ENCODE measurements at places on chromosomes 12 and 14.

DNA sequence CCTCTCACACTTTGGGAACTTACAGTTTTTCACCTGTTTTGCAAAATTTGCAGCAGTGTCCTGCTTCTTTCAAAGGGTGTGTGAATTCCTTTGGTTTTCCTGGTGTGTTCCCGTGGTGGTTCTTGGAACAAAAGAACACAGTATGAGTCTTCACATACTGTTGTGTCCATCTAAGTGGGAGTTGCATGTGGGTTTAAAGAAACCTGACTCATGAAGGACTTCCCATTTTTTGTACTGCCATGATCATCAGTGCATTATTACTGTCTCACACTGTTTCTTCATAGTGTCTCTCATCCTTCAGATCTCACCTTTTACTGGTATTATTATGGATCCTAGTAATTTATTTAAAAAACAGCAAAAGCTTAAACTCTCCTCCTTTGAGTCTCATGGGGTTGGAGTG, 3.8 kb upstream of the GZMH start:
- no peak for DNase-seq

DNA sequence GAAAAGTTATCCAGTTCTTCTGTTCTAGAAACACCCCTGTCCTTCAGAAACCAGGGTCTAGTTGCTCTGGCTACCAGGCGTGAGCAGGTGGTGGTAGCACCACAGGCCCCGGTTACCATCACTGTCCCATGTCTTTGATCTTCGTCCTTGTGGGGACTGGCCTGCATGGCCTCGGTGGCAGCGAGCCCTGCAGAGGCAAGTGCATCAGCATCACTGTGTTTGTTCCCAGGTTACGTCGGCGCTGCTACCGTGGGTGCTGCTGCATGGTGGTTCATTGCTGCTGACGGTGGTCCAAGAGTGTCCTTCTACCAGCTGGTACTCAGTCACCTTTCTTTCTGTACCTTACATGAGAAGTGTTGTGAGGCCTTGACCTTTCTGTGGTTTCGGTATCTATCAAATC, 58.9 kb downstream of the ANAPC7 start:
- no peak for DNase-seq

- DNase-seq = no peak
Observed at GRCh38 chr12:3302401-3303041, 188.5 kb upstream of the PRMT8 start.

DNA sequence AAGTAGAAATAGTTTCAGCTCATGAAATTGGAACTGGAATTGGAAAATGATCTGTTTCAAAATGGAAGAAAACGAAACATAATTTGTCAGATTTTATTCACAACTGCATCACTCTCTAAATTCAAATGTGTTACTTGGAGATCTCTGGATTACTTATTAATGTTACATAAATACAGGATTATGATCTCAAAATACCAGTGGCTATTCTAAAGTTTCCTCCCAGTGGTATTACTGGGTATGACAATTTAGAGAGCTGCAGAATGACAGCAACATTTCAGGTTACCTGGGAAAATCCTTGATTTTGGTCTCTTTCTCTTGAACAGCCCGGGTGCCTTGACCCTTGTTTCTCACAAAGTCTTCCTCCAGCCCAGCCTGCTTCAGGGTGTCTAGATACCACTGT, 14.2 kb downstream of the FAM161B start:
- no peak for DNase-seq

DNA sequence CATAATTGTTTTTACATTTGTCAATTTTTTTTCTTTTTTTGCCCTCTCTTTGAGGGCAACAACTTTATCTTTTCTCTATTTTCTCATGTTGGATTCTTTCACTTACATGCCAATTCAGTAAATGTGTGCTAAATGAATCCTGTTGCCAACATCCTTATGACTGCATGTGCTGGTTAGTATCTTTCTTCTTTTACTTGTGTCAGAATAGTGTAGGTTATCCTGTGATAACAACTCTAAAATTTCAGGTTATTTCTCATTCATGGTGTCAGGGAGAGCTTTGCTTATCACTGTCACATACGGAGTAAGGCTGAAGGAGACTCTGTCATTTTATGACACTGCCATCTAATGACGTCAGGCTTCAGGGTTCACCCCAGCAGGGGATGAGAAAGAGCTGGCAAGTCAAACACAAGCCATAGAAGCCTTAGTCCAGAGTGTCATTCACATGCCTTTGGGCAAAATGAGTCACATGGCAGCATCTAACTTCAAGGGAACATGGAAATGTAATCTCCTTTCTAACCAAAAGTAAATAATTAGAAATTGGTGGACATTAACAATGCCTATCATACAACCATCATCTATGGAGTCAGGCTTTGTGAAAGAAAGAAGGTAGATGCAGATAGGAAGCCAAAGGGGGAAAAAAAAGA, 242.5 kb upstream of the ATP2B1 start:
- DNase-seq = no peak

- peak; percentile 31 for DNase-seq
Observed at GRCh38 chr12:31324116-31324844, 1.7 kb downstream of the SINHCAF start.

- DNase-seq = no peak
Observed at GRCh38 chr14:35213869-35214387, 78.3 kb upstream of the PSMA6 start.

DNA sequence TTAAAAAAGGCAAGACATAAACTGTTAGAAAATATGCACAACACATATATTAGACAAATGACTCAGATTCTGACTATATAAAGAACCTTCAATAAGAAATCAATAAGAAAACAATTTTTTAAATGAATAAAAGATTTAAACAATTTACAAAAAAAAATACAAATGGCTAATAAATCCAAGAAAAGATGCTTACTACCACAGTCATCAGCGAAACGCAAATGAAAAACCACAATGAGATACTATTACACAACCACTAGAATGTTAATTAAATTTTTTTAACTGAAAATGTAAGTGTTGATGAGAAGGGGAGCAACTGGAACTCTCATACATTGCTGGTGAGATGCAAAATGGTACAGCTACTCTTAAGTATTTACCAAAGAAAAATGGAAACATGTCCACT, 24.4 kb downstream of the OSBPL8 start:
- no peak for DNase-seq

- DNase-seq = no peak
Observed at GRCh38 chr14:75340921-75341320, 62.3 kb downstream of the FOS start.

- no peak for DNase-seq
Observed at GRCh38 chr12:51517316-51517715, 73.7 kb upstream of the SCN8A start.

GRCh38 chr12:118813778-118814357, 167.5 kb upstream of the SRRM4 start:
- DNase-seq = no peak

- no peak for DNase-seq
Observed at GRCh38 chr12:66693901-66694513, 15.1 kb upstream of the GRIP1 start.

- no peak for DNase-seq
Observed at GRCh38 chr12:101552277-101552676, 42.5 kb upstream of the MYBPC1 start.

- DNase-seq = no peak
Observed at GRCh38 chr12:105464406-105464805, 133.9 kb downstream of the C12orf75 start.

- DNase-seq = no peak
Observed at GRCh38 chr12:26185532-26186320, 9.6 kb upstream of the SSPN start.

GRCh38 chr12:79857675-79858074, 77.2 kb downstream of the PPP1R12A start:
- DNase-seq = no peak

DNA sequence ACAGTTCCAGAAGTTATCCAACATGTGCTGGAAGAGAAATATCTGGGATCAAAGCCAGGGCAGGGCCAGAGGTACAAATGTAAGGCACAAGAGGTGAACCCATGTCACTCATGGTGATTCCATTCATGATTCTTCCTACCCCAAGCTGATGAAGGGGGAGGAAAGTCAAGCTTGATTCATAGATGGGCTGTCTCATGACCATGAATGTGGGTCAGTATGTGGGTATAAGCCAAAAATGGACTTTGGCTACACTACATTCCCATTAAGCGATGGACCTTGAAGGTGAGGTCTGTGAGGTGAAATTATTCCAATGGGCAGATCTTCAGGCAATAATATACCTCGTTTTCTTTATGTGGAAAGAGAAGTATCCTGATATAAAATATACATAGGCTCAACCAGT, 217.1 kb downstream of the BTG1 start:
- DNase-seq = no peak

DNA sequence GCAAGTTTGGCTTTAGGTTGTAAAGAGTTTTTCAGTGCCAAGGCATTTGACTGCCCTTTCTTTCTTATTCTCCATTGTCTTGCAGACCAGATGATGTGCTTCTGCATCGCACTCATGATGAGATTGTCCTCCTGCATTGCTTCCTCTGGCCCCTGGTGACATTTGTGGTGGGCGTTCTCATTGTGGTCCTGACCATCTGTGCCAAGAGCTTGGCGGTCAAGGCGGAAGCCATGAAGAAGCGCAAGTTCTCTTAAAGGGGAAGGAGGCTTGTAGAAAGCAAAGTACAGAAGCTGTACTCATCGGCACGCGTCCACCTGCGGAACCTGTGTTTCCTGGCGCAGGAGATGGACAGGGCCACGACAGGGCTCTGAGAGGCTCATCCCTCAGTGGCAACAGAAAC, 64.3 kb downstream of the KCNMB4 start:
- DNase-seq = no peak

DNA sequence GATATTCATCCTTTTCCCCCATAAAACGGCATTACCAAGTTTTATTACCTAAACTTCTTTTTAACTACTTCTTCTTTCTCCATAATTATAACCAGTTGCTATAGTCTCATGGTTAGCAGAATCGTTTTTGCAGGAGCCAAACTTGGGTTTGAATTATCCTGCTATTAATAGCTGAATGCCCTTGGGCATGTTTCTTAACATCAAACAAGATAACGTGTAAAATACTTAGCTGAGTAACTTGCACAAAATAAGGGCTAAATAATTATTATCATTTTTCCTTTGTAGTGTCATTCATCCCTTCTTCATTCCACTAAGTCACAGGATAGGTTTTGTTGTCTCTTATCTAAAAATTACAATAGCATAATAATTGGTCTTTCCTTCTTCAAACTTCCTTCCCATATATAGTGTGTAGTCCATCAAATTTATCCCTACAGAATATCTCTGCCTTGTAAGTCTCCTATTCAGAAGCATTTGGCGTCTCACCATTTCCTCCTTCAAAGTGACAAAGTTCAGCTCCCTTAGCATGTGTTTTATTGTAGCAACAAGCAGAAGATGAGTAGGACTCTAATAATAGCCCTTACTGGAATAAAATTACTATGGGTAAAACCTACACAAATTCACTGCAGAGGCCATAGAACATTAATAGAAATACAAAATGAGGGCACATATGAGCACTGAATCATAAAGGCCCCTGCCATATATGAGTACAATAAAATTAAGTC, 63.8 kb downstream of the FAR2 start:
- DNase-seq = no peak

DNA sequence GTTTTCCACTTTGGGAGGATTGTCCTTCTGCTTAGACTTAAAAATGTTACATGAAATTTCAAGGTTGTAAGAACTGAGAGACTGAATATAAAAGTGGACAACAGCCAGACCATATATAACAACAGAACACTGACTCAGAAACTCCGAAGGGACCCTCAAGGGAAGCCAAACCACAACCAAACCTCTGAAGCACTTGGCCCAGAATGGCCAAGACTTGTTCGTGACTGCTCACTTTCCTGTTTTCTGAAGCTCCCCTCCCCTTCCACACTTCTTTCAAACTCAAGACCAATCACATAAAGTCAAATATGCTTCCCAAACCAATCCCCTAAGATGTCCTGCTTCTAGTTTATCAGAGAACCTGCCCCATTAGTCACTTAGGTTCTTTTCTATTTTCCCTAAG, 13.7 kb downstream of the OR6J1 start:
- DNase-seq = no peak

GRCh38 chr12:69068448-69068847, 135.5 kb upstream of the CPM start:
- no peak for DNase-seq

DNA sequence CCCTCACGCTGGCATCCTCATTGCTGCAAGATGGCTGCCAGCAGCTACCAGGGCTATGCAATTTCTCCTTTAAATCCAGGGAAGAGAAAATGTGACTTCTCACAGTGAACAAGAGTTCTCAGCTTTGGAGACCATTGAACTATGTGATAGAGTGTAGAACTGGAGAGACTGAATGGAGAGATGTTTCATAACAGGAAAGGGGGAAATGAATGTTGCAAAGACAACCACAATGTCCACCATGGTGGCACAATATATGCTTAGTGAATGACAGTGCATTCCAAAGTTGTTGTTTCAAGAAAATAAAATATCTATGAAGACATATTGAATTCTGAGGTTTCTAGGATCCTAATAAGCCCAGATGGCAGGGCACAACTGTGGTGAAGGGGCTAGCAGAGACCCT, 13.2 kb upstream of the COCH start:
- no peak for DNase-seq

- DNase-seq = no peak
Observed at GRCh38 chr12:9640024-9640423, 29.5 kb upstream of the CLEC2D start.

GRCh38 chr12:23847857-23848256, 101.6 kb downstream of the SOX5 start:
- no peak for DNase-seq

DNA sequence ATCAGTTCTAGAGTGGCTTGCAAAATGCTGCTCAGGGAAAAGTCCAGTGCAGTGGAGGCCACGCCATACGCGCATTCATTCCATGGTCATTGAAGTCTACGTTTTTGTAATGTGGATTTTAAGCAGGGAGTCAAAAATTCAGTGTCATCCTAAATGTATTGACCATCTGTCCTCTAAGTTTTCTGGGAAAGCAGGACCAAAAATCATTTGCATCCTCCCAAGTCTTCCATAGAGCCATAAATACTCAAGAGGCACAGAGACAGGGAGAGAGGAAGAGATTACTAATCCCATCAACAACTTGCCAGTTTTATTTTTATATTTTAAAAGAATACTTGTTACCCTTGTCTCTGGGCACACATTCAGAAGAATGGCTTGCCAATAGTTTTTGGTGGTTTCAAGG, 36.9 kb downstream of the RHOJ start:
- DNase-seq = no peak

GRCh38 chr14:38250331-38250730, 5.6 kb downstream of the CLEC14A start:
- no peak for DNase-seq

DNA sequence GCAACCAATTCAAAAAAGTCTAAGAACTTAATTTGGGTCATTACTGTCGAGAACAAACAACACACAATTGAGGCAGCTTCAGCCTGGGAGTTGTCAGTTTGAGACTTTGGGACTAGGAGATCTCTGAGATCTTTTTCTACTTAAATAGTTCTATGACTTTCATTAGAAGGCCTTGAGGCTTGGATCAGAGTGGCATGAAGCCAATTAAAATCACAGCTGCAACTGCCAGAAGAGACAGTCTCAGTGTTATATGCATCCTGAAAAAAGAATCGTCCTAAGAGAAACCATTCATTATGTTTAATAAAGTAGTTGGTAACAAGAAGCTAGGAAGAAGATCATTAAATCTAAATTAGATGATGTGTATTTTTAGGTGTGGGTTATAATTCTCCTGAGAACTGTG, 170.8 kb upstream of the RASSF8 start:
- no peak for DNase-seq

- DNase-seq = no peak
Observed at GRCh38 chr12:3077572-3078081, 448 bp downstream of the TSPAN9 start.

All from stimulated activated CD8-positive, alpha-beta memory T cell treated with anti-CD3 and anti-CD28 coated beads, Interleukin-15, amount 100 ng/mL, for 1 hour (primary cell).